ENCODE measurements at places on chromosomes 12 and 14.

- peak; percentile 44 for DNase-seq
Measured at GRCh38 chr12:11958221-11959091, 112.3 kb upstream of the BCL2L14 start.

GRCh38 chr12:94100211-94100627, 48.2 kb upstream of the PLXNC1 start:
- DNase-seq = peak; percentile 20

DNA sequence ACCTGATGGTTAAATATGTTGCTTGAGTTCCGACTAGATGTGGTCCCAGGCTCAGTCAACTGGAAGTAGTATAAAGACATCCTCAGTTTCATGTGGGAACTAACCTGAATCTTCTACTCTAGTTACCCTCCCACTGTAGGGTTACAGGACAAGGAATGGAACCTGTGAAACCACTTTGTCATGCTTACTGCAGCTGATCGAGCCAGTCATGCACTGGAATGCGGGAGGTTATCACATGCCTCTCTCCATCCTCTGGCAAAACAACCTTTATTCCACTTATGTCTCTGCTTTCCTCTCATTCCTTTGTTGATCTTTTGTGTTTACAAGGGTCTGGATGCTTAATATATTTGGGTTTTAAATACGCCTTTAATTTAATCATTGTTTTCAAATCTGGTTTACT, 111.9 kb upstream of the DDHD1 start:
- DNase-seq = no peak

- no peak for DNase-seq
Measured at GRCh38 chr14:64801046-64801445, 78.7 kb downstream of the SPTB start.

GRCh38 chr14:43671716-43672485, 835.2 kb downstream of the FSCB start:
- no peak for DNase-seq

GRCh38 chr12:79682593-79682992, 8.2 kb downstream of the PAWR start:
- DNase-seq = no peak

DNA sequence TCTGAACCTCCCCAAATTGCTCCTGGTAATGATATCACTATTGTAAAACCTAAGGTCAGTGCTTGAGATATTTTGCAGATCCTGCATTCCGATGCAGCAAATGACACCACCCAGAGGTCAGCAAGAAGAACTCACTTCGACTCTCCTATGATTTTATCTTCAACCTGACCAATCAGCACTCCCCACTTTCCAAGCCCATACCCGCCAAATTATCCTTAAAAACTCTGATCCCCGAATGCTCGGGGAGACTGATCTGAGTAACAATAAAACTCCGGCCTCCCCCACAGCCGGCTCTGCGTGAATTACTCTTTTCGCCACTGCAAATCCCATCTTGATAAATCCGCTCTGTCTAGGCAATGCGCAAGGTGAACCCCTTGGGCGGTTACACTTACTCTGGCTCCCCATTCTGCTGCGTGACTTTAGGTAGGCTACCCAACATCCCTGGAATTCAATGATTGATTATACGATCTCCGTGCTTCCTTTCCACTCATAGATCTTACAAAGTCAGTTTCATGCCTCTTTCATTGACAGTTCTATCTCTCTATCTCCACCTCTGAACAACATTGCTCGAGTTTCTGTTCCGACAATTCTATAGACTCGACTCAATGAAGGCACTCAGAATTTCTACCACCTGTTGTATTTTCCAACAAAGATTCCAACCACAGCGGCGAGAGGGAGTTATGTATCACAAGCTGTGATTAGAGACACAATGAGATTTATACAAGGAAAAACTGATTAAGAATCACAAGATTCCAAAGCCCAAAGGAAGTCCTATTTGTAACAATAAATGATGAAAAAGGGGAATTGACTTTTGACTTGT, 939 bp downstream of the NPC2 start:
- DNase-seq = no peak

DNA sequence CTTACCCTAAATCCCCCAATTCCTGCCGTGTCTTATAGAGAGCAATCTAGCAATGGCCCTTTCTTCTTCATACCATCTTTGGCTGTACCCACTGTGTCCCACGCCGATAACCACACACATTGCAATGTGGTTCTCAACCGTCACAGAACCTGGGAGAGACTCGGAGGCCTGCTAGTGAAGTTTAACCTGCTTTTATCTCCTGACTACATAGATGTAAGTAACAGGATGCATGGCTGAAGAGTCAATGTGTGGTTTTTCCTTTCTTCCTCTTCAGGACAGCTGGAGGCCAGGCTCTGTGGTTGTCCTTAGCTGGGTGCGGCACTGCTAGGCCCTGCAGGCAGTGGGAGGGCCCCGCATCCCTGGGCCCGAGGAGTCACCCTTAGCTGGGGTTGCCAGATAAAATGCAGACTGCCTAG, 51.3 kb downstream of the ZNF664 start:
- no peak for DNase-seq

DNA sequence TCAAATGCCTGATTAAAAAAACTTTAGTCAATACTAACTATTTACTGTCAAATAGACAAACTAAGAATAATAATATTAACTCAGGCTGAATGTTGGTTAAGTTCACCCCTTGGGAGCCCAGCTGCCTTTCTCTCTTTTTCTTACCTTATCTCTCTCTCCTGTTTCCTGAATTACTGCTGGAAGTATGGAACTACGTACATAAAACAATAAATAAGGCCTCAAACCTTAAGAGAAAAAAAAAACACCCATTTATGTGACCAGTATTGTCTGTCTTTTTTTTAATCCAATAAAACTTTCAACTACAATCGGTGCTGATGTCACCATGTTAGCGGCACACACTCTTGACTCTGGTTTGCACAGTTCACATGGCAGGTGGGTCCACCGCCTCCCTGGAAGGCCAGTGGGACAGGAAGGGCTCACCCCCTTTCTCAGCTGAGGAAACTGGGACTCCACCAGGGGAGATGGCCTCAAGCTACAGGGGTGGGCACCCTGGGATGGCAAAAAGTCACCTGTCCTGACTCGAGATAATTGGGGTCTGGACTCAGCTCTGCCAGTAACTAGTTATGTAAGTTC, 21.3 kb downstream of the BCL11B start:
- DNase-seq = no peak

DNA sequence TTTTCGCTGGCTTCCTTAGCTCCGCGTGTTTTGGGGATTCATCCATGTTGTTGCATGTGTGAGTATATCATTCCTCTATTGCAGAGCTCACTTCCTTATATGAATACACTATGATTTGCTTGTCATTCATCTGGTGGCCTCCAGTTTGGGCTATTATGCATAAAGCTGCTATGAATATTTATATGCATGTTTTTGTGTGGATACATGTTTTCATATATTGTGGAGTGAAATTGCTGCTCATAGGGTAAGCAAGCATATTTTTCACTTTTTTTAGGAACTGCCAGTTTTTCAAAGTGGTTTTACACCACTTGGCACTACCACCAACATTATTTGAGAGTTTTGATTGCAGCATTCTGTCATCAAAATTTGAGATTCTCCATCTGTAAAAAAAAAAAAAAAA, 190.0 kb downstream of the TMEM132C start:
- DNase-seq = no peak

DNA sequence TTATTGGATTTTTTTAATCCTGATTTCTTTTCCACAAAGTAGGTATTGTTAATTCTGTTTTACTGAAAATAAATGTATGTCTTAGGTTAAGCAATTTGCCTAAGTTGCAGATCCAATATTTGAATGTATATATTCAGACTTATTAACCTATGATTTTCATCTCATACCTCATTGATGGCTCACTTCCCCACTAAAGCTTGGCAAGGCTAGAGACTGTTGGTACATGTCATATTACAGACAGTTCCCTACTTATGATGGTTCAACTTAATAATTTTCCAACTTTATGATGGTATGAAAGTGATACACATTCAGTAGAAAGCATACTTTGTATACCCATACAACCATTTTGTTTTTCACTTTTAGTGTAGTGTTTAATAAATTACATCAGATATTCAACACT, 33.2 kb upstream of the KCNH3 start:
- no peak for DNase-seq

- no peak for DNase-seq
Measured at GRCh38 chr12:102480406-102480805, at the start of gene IGF1. Gene IGF1, minus strand, starts transcription at chr12:102480563. Its CDS starts 182 bp downstream, at chr12:102480381.

DNA sequence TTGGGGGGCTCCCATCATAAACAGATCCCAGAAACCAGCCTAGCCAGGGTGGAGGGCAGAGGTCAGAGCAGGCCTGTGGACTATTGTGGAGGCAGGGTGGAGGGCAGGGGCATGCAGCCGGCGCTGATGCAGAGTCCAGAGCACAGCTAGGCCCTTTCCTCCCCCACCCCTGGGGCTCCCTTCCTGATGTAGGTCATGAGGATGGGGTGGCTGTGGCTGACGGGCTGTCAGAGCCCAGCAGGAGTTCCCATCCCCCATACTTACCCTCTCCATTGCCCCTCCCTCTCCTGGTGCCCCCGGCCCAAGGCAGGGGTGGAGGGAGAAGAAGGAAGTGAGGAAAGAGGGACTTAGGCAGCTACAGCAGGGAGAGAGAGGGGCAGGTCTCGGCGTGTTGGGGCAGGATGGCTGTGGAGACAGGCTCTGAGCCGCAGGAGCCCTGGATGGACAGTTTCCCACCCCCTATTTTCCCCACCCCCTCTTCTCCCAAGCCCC, 5.7 kb upstream of the ZNF385A start:
- DNase-seq = no peak

DNA sequence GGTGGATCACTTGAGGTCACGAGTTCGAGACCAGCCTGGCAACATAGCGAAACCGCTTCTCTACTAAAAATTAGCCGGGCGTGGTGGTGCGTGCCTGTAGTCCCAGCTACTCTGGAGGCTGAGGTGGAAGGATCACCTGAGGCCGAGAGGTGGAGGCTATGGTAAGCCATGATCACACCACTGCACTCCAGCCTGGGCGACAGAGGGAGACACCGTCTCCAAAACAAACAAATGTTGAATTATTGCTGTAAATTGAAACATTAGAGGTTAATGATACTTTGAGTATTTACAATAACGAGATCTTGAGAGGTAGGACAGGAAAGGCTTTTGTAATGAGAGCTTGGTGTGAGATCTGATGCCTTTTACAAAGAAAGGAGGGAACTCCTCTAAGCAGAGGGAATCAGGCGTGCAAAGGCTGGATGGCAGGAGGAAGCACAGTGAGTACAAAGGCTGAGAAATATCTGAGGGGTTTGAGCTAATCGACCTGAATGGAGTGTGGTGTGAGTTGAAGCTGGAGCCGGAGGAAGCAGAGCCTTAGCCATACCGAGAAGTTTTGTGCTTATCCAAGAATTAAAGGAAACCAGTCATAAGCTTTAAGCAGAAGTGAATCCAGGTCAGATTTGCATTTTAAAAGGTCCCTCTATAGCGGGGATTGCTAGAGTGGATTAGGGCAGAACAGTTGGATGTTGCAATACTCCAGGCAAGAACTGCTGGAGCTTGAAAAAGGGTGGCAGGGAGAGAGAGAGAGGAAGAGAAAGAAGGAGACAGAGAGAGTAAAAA, 1.1 kb downstream of the RHNO1 start:
- DNase-seq = no peak

DNA sequence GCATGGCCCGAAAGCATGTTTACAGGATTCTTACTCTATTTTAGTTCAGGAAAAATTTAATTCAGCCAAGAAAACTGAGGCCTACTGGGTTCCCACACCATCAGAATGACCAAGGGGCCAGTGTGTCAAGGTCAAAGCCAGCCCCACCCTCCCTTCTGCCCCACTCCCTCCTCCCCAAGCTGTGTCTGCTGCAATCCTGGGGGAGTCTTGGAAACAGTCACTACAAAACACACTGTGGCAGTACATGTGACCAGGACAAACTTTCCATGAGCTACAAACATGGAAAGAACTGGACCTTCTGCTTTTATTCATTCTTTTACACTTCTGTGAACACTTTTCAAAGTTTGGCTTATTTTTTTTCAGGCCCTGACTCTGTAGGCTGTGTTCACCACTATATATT, 1228.8 kb upstream of the TMEM132C start:
- DNase-seq = no peak

- DNase-seq = no peak
Measured at GRCh38 chr14:20799456-20799891, 3.2 kb downstream of the RNASE1 start.

- no peak for DNase-seq
Measured at GRCh38 chr14:69519204-69520100, 34.9 kb downstream of the PLEKHD1 start.

DNA sequence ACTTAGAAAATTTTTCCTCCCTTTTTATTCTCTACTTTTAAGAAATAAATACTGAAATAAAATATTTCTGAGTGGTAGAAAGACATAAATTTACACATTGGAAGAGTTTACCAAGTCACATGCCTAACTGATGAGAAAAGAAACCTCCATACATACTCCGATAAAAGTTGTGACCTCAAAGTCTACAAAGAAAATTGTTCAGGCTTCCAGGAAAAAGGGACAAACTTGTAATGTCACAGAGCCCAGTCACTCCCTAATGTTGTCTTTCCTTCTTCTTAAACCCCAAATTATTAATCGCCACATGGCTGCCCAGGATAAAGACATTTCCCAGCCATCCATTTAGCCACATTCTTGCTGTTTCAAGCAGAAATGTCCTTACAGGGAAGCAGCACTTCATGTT, 455.3 kb downstream of the MDGA2 start:
- no peak for DNase-seq

DNA sequence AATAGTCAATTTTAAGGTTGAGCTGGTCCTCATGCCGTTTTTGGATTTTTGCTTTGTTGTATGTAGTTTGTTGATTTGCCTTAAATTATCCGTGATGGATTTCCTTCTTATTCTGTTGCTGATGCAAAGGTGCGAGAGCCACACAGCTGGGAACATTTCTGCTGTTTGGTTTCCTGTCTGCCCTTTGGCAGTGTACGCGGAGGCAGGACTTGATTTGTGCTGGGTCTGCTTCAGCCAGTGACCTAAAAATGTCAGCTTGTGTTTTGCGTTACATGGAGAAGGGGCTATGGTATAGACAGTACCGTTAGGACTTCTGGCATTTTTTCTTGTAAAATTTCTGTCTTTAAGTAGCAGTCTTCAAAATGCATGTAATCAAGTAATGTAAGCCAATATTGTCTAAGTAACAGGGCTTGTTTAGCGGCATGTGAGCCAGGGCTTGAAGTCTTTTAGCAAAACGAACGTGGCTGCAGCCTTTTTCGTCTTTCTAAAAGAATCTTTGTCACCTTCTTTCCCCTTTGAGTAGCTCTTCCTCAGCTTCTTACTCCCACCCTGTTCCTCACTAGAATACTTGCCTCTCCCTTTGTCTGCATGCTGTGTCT, 18.2 kb upstream of the RD3L start:
- no peak for DNase-seq

DNA sequence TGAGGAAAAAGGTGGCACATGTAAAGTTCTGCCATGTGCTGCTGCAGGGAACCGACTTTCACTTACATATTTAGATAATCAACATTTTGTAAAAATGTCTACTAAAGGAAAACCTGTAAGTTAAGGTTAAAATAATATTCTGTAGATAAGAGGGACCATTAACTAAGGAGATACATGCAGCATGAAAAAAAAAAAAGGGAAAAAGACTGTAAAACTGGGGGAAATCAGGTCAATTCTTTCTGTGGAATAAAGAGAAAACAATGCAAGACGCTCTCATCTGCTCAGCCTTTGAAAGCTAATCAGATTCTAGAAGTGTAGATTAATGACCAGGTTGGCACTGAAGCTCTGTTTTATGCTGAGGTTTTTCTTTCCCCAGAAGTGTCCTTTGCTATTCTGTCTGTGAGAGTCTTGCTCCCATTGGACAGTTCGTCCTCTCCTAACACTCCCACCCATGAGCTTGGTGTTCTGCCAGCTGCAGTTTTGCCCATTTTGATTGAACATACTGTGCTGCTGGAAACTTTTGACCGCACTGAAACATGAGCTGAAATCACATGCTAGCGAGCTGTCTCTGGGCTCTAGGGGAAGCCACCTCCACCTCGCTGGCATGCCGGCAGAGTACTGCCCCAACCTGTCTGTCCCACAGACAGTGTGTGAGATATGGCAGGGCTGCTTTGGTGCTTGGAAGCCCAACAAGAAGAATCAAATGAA, 39.7 kb downstream of the PPTC7 start:
- no peak for DNase-seq
